ENCODE measurements at places on chromosomes 2 and 18. TPM values are rescaled to one million over a fixed set of nuclear protein-coding genes. Genes with fewer than 3 reads are reported as not detected.

The IL37 gene
- not detected for total RNA-seq

The PPIL3 gene
- 34.6 TPM for total RNA-seq

- H3K27me3 ChIP-seq = no peaks in the 10 kb centered on the region
These were observed 1.2 kb downstream of the SLC35F5 start for GRCh38 chr2:113755035-113755834.

DNA sequence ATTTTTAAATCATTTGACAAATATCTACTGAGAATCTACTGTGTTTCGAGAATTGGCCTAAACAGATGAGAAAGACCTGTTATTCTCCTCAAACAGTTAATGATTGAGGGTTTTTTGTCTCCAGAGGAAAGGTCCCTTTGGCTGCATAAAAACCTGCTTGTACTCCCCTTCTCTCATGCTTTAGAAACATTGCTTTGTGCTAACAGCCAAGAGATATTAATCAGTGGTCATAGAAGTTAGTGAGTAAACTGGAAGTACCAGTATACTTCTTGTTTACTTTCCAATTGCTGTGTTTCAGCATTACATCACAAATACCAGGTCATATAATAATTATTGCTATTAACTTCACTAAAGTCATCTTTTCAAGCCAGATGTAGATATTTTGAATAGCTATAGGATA is 34.1 kb downstream of the ITGB6 start:
- H3K27ac ChIP-seq = no peak overlapping the region
- no peak overlapping the region for H3K4me3 ChIP-seq
- no peaks in the 10 kb centered on the region for H3K4me1 ChIP-seq
- no peaks in the 10 kb centered on the region for H3K27me3 ChIP-seq
- no peaks in the 10 kb centered on the region for H3K36me3 ChIP-seq

- H3K4me1 ChIP-seq = no peaks in the 10 kb centered on the region
- no peak overlapping the region for H3K4me3 ChIP-seq
- H3K27me3 ChIP-seq = no peaks in the 10 kb centered on the region
- no peaks in the 10 kb centered on the region for H3K36me3 ChIP-seq
These were observed 85.9 kb downstream of the CALCRL start for GRCh38 chr2:187362151-187362550.

DNA sequence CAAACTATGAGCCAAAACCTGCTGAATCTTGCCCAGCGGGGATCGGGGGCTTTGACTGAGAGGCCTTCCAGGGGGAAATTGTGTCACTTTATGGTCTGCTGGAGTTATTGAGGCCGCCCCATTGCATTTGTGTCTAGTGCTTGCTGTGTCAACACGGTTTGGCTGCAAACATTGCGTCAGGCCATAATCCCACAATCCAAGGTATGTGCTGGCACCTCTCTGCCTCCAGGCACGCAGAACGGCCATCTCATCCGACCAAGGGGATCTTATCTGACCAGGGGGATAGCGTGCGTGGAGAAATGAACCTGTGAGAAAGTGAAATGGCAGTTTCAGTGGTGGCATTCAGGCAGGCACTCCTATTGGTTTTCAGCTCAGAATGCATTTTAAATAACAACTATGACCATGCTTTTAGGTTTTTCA is 18.1 kb upstream of the LYPD6B start:
- no peaks in the 10 kb centered on the region for H3K36me3 ChIP-seq
- H3K4me1 ChIP-seq = no peaks in the 10 kb centered on the region
- no peak overlapping the region for H3K27ac ChIP-seq
- no peak for DNase-seq

- DNase-seq = no peak
- H3K27ac ChIP-seq = no peak overlapping the region
- H3K4me1 ChIP-seq = no peaks in the 10 kb centered on the region
- no peak overlapping the region for H3K4me3 ChIP-seq
These were observed 138.4 kb upstream of the HNRNPA3 start for GRCh38 chr2:177074099-177074710.

- H3K27ac ChIP-seq = no peak overlapping the region
- no peak overlapping the region for H3K4me3 ChIP-seq
- peaks cover 6% of the 10 kb centered on the region for H3K4me1 ChIP-seq
- H3K36me3 ChIP-seq = no peaks in the 10 kb centered on the region
These were observed 52.6 kb downstream of the MGAT5 start for GRCh38 chr2:134306521-134306920.
